ENCODE measurements at places on chromosomes 2 and 18. TPM values are rescaled to one million over a fixed set of nuclear protein-coding genes. Genes with fewer than 3 reads are reported as not detected.

DNA sequence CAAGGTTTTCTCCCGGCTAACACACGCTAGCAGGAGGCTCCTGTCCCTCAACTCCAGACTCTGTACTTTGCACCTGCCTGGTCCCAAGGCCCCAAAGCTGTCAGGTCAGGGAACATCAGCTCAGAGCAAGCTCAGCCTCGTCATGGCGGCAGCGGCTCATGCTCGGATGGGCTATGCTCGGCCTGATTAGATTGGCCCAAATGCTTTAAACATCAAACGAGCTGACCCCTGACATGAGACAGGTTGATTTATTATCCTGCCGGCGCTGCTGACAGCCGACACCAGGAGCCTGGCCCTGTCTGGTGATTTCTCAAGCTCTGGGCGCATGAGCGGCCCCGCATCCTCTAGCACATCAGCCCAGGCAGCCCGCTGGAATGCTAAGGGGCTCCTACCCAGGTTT lies 436.4 kb downstream of the EIPR1 start:
- no peak for DNase-seq

DNA sequence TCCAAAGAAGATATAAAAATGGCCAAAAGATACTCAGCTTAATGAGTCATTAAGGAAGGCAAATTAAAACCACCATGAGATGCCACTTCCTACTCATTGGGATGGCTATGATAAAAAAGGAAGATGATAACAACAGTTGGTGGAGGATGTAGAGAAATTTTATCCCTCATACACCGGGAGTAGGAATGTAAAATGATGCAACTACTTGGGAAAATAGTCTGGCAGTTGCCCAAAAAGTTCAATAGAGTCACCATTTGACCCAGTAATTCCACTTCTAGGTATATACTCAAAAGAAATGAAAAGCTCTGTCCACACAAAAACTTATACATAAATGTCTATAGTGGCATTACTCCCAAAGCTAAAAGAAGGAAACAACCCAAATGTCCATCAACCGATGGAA lies 10.1 kb upstream of the SULT1C2 start:
- no peak for DNase-seq

CNGA3 gene
- not detected for total RNA-seq

DNA sequence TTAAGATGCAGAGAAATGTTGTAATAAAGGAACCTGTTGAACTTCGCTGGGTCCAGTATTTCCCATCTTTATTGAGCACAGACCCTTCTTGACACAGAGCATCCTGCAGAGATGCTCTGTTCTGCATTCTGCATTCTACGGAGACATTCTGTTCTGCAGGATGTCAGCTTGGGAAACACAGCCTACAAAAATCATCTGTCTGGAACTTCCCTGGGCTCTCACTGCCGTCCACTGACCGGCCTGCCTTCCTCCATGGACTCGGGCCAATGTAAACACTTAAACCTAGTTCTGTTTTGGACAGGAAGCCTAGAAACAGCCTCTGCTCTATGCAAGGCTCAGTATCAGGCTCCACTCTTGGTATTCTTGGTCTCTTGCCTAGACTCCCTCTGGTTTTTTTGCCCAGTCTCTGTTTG lies 90.0 kb upstream of the PPP1CB start:
- peak; percentile 84 for DNase-seq

- DNase-seq, result no peak
Observed at GRCh38 chr2:45833968-45834344, 182.5 kb downstream of the PRKCE start.

GRCh38 chr2:237637429-237638135 lies 10.2 kb downstream of the LRRFIP1 start:
- DNase-seq, result no peak
